NCI-H2081 treated with DMSO at 0.1 percent for 48 hours (cell line): ENCODE measurements at places on chromosomes 16 and 17.

- no peak for DNase-seq
Observed at GRCh38 chr16:88195911-88196465, 186.8 kb upstream of the ZNF469 start.

DNA sequence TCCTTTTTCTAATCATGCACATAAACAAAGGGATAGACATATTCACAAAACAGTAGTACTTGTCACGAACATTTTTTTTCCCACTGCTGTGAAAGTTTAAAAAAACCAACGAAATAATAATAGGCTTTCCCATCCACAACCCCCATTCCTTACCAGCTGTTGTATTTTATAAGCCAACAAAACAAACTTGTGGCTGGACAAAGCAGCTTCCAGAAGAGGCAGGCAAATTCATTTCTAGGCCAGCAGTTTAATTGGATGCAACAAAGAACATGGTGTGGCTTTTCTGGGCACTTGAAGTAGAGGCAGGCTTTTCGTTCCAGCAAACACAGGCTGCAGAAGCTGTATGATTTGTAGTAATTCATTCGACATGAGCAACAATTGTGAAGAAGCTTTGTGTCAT lies 56.0 kb upstream of the FAM20A start:
- DNase-seq = no peak

DNA sequence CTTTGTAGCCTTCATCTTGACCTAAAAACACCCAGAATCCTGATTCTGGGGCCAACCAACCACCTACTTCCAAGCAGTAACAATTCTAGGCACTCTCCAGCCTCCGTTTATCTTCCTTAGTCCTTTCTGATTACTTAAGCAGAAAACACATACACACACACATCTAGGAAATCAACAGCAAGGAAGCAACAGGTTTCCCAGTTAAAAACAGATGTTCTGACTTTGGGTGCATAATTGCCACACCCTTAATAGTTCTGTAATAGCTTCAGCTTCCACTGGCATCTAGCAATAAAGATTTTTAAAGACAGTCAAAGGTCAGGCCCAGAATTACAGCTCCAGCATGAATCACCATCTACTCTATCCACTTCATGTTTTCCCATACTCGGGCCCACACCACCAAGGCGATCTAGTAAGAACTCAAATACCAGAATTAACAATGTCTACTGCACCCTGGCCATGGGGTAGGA lies 2.6 kb downstream of the ARHGAP17 start:
- DNase-seq = no peak

- no peak for DNase-seq
Observed at GRCh38 chr17:37207103-37207502, 168.7 kb upstream of the C17orf78 start.

DNA sequence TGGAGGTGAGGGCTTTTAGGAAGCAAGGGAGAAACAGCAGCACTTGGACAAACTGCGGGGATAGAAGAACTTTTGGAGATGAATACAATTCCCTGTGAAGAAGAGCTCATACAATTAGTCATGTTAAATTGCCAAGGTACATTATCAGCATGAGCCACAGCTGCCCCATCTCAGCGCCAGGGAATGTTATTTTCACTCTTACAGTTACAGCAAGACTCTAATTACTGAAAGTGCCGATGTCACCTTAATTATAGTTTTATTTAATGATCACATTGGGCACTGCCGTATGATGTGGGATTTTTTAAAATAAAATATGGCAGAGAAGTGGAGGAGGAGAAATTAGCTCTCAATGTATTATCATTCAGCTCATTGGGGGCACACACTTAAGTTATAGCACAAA lies 144.8 kb upstream of the MON1B start:
- no peak for DNase-seq
